Breast epithelium (tissue), 4 donors: ENCODE measurements at places on chromosomes 5 and 9. TPM values are rescaled to one million over a fixed set of nuclear protein-coding genes. Genes with fewer than 3 reads are reported as not detected.

DNA sequence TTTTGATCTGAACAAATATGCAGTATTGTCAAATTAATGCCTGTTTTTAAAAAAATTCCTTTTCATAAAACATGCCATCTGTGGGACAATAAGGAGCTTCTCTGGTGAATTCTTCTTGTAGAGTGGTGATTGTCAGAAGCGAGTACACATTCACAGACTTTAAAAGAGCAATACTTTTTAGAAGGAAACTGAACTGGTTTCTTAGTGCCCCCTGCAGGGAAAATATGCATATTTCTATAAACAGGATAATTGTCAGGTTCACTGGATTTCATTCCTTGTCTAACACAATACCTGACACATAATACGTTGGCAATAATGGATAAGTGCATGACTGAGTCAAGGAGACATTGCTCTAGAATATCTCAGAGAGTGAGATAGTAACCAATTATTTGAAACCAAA lies 133.7 kb downstream of the KIF4B start:
- no peak for DNase-seq

DNA sequence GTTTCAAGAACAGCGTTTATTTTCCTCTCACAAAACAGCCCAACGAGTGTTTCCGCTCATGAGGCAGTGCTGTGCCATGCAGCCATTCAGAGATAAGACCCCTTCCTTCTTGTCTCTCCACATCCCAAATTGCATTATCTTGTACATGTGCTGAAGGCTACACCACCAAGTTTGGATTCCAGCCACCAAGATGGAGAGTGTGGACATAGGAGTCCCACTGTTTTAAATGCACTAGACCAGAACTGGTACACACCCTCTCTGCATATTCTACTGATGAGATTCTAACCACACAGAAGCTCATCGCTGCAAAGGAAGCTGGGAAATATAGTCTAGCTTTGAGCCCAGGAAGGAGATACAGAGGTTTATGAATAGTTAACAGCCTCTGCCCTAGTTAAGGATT lies 509.4 kb downstream of the NFIB start:
- no peak for DNase-seq

GRCh38 chr9:100088202-100088601 lies 10.6 kb downstream of the ERP44 start:
- no peak for DNase-seq

DNA sequence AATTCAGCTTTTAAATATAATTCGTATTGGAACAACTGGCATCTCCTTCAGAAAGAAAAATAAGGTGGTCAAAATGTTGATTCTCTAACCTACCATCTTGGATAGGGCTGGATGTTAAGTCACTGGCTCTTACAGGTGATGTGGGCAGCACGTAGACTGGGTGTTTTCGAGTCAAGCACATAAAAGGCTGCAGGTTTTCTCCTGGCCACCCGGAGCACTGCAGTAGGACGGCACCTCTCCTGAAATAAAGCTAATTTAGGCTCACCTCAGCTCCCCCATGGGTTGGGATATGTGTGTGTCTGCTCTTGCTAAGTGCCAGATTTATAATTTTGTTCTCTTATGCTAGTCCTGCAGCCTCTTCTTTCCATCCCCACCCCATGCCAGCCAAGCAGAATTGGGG lies 80.3 kb downstream of the IQGAP2 start:
- no peak for DNase-seq

GRCh38 chr9:134165357-134166315 lies 1.3 kb upstream of the RNU6ATAC start:
- DNase-seq, result no peak

GRCh38 chr9:108811944-108812343 lies 43.8 kb downstream of the ACTL7B start:
- no peak for DNase-seq

DNA sequence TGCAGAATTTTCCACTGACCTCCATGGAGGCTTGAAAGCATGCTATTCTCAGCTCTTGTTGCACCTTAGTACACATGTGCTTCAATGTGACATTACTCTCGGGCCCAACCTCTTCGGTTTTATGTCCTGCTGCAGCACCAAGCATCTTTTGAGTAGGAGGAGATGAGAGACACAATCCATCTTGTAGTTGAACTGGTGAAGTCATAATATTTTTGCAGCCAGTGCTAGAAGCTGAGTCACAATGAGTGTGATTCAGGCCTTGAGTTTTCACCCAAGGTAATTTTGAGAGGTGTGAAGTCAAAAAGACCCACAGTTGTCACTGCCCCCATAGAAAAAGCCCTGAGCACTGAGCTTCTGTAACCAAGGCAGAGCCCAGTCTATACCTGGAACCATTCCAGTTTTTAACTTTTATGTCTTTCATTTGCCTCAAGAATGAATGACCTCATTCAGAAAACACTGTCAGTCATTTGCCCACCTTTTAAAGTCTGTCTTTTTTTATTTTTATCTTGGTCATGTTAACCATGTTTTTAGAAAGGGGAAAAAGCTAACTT lies 117.7 kb downstream of the ZNF462 start:
- no peak for DNase-seq

DNA sequence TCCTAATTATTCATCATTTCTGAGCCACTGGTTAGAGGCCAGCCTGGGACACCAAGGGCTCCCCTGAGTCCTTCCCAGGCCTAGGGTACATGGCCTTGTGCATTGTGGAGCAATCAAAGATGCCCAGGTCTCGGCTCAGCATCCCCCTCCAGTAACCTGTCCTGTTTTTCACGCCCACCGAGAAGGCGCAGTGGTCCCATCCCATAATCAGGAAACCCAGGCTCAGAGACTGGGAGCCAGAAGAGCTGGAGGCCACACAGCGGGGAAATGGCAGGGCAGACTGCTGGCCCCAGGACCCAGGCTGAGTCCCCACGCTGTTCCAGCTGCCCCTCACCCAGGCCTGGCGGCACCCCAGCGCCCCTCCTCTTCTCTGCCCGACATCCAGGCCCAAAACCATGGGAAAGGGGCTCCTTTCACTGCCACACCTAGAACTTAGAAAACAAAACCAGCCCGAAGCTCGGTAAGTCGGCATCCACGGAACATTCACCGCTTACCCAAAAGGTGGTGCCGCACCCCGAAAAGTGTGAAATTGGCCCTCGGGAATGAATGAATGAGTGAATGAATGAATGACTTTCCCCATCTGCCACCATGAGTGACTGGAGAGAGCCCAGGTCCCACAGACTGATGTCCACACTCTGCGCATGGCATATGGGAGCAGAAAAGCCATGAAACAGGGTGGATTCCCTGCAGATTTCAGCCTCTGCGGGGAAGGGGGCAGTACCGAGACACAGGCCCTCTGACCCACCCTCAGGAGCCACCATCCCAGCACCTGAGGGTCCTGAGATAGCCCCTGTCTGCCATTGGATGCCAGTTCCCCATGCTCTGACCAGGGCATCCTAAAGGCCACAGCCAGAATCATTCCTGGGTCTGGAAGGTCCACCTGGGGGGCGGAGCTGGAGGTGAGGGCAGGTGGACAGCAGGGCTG lies 132.5 kb downstream of the OLFM1 start:
- DNase-seq, result no peak

- DNase-seq, result no peak
Measured at GRCh38 chr5:67066815-67067214, 129.8 kb downstream of the CD180 start.

DNA sequence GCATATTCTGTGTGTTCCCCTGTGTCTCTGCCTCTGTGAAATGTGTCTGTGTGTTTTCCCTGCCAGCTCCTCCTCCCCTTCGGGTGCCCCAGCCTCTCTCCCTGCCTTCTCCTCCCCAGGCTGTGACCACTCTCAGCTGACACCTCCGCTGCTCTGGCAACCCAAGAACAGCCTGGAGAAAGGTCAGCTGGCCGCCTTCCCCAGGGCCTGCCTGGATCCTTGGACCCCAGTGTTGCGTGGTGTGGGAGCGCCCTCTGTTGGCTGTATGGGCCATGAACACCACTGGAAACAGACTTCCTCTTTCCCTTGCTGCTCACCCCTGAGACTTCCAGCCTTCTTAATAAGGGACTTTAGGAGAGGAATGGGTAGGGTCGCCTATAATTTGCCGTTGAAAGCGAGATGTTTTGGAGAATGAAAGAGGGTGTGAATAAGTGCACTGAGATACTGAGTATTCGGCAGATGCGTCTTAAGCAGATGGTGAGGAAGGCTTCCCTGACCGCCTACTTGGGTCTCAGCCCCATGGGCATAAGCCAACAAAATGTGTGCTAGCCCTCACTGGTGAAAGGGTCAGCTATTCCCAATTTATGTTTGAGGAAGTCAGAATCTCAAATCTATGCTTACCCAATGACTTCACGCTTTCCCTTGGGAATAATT lies 114.9 kb upstream of the TRIM32 start:
- DNase-seq, result peak; percentile 32

DNA sequence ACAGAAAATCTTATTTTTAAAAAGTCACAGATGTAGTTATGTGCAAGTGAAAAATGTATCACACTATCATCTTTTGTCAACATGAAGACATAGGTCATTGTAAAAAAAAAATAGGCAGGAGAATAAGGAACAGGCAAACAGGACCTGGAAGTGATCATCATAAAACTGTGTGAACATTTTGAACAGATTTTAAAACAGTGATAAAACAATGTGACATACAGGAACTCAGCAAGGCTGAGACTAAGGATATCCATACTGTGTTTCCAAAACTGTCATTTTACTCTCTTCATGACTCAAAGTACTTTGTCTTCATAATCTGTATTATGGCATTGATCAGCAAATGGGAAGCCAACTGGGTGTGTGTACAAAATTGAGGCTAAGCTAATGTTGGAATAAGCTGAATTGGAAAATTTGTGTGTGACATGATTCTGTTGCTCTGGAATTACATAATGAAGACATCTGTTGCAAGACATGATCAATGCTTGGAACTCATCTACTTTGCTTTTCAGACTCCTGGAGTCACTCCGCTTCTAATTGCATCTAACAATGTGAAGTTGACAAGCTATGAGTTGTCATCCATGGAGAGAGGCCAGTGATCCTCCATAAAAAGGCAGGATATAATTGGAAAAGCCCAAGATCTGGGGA lies 978.7 kb upstream of the NUDT12 start:
- no peak for DNase-seq

DNA sequence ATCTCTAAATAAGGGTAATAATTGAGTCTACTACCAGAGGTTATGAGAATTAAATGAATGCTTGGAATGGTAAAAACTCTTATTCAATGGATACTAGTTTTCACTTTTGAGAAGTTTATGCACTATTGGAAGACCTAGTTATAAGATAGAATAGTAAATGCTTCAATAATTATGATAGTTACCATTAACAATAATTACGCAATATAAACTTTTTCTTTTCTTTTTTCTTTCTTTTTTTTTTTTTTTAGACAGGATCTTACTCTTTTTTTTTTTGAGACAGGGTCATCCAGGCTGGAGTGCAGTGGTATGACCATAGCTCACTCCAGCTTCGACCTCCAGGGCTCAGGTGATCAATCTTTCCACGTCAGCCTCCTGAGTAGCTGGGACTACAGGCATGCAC lies 6.7 kb downstream of the ALDOB start:
- DNase-seq, result no peak

The ENHO gene
- 1.8 TPM for total RNA-seq

The CCL27 gene
- total RNA-seq, result not detected

The CRAT gene
- 74.7 TPM for total RNA-seq

The SAXO1 gene
- 0.16 TPM for total RNA-seq
